HFF-Myc (cell line): ENCODE measurements at places on chromosomes 2 and 18.
A peak's percentile ranks its signal among the peaks of the same experiment; 100 is the strongest.

- no peak for DNase-seq
Measured at GRCh38 chr2:62217970-62218369, 22.1 kb downstream of the B3GNT2 start.

GRCh38 chr2:195620501-195620900 lies 36.5 kb upstream of the SLC39A10 start:
- no peak for DNase-seq

DNA sequence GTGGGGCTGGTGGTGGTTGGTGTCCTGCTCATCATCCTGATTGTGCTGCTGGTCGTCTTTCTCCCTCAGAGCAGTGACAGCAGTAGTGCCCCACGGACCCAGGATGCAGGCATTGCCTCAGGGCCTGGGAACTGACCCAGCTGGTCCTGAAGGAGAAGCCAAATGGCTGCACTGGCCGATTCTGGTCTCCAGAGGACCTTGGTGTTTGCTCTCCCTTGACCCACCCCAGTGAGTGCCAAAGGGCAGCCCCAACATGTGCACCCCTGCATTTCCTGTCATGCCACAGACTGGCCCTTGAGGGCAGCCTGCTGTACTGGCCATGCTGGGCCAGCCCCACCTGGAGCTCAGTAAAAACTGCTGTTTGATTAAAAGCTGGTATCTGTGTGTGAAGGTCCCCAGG lies 2.5 kb upstream of the RNF181 start:
- no peak for DNase-seq

DNA sequence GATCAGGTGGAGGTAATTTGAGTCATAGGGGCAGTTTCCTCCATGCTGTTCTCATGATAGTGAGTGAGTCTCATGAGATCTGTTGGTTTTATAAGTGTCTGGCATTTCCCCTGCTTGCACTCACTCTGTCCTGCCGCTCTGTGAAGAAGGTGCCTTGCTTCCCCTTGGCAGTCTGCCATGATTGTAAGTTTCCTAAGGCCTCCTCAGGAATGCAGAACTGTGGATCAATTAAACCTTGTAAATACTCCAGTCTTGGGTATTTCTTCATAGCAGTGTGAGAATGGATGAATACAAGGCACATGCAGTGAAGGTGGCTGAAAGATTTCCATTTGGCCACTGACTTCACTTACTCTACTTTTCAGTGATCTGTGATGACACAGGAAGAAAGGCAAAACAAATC lies 133.7 kb downstream of the SH3BP4 start:
- no peak for DNase-seq

DNA sequence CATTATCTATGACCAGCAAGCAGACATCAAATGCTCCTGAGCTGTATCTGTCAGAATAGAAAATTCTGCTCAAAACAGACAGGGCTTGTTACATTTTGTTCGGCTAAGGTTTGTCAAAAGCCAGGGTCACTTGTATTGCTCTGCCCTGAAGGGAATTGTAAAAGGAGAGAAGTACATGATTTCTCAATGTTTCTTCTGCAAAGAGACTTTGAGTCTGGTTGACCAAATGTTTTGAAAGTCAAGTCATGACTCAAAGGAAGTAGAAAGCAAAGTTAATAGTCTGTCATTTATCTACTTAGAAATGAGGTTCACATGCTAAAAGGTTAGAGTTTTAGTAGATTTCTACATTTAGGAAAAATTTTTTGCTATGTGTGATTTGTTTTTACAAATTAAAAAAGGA lies 1624.1 kb upstream of the ZEB2 start:
- DNase-seq: no peak

GRCh38 chr18:74540652-74541421 lies 6.5 kb downstream of the CNDP1 start:
- no peak for DNase-seq

DNA sequence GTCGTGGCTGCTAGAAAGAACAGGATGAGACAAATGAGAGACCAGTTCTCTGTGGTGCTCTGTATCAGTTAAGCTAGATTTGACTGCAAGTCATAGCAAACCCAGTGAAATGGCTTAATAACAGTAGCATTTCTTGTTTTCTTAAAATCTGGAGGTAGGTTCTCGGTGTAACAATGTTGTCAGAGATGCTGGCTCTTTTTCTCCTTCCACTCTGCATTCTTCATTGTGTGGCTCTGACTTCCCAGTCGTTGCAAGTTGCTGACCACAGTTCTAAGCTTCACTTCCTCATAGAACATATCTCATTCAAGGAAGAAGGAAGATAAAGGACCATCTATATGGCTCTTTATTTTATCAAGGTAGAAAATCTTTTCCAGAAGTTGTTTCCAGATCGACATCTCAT lies 7.9 kb upstream of the CKAP2L start:
- no peak for DNase-seq

- no peak for DNase-seq
Measured at GRCh38 chr2:10493075-10493633, 45.0 kb upstream of the ODC1 start.

DNA sequence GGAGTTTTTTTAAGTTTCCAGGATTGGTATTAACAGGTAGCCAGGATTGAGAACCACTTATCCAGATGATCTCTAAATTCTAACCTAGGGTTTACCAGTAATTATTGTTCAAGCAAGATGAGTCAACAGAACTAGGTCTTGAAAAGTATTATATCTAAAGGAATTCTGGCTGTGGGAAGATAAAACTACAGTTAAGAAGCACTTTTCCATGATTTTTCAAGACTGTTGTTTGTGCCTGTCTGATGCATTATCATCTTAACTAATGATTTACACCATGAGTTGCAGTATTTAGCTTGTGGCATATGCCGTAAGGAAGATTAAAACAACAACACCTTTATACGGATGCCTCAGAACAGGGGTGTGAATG lies 142.2 kb upstream of the CCDC68 start:
- DNase-seq: no peak

DNA sequence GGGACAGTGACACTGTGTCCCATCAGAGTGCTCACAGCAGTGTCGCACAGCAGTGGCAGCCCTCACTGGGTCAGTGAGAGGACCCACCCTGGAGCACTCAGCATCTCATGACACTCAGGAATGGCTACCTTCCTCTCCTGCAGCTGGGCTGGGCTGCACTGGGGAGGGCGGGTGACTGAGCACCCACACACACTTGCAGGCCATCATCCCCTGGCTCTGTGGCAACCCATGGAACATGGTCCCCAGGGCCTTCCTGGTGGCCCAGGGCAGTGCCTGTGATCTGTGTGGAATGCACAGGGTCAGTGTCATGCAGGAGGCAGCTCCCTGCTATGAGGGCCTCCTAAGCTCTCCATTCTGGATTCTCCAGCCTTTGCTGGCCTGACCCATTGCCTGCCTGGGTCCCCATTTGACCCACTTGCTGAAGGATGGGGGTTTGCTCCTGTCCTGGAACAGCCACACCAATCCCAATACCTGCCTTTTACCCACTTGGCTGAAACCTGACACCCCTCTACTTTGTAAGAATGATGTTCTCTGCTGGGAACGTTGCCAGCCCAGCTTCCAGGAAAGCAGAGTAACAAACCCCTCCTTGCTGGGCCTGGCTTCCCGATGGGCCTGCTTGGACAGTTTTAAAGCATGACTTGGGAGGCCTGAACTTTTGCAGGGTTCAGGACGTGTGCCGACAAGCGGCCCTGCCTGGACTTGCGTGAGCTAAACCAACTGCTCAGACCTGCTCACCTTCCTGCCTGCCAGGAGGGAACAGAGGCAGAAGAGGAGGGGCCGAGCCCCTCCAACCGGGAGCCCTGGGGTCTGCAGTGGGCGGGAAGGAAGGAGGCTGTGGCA lies 13.7 kb downstream of the HS6ST1 start:
- peak; percentile 88 for DNase-seq

- DNase-seq: no peak
Measured at GRCh38 chr2:62920070-62920469, 130.6 kb upstream of the OTX1 start.
